ENCODE measurements at places on chromosomes 3 and 15.

GRCh38 chr3:180980611-180981010 is 8.9 kb downstream of the DNAJC19 start:
- DNase-seq, result no peak

DNA sequence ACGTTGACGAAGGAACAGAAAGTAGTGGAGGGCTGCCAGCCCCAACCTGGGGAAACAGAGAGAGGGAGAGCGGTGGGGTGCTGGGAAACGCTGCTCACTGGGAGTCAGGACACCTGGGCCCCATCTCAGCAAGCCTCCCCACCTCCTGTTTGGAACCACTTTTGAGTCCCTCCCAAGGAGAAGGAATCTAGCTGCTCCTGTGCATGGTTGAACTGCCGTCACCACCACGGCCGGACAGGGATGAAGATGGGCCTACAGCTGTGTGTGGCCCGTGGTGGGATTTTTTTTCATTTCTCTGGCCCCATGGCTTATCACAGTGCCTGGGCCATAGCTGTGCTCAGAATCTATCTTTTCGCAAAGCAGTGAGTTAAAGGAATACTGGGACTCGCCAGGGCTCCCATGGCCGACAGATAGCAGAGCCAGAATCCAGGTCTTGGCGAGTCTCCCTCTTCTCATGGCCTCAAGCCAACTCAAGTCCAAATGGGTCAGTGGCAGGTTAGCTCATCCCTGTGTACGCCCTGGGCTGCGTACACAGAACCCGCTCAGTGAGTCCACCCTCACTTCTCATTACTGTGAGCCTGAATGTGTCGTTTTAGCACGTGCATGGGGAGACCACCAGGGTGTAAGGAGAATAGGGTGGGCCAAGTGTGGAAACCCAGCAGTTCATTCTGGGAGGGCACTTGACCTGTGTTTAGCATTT is 271.2 kb downstream of the FAM43A start:
- no peak for DNase-seq

- no peak for DNase-seq
Observed at GRCh38 chr3:88744896-88745295, 362.5 kb upstream of the EPHA3 start.

DNA sequence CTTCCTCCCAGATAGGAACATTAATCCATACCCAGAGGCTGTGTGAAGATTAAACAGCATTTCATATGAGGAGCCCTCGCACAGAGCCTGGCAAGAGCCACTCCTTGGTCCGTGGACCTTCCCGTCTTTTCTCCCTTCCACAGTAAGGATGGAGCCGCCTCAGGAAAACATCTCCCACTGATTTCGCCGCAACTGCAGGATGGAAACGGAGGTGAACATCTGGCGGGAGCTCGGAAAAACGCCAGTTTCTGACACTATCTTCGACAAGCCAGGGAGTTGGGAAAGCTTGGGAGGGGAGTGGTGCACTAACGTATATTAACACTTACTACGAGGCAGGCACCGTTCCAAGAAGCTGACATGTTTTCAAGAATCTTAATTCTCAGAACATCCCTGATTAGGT is 157.9 kb downstream of the XXYLT1 start:
- no peak for DNase-seq

DNA sequence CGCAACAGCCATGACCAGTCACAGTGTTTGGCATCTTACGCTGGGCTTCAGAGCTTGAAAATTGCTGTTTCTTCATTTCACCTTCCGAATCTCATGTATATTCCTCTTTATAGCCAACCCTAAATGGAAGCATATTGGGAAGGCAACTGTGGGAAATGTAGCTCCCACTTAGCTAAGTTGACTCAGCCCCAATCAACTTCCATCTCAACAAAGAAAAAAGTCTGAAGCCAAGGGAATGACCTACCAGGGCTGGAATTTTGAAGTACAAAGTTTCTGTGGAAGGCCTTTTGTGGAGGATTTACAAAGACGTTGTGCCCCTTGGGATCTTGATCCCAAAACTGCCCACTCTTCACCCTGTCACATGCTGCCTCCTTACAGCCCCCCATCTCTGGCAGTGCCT is 85.2 kb upstream of the OXTR start:
- no peak for DNase-seq

- no peak for DNase-seq
Observed at GRCh38 chr15:70829371-70830166, 24.4 kb downstream of the LARP6 start.

Measured in stimulated activated CD4-positive, alpha-beta T cell treated with anti-CD3 and anti-CD28 coated beads, Interleukin-1b, Interleukin-23, amount 100 ng/mL, for 4 hours (primary cell).